Left forelimb (tissue), 1 donor: ENCODE measurements at places on chromosomes 7 and 10.

DNA sequence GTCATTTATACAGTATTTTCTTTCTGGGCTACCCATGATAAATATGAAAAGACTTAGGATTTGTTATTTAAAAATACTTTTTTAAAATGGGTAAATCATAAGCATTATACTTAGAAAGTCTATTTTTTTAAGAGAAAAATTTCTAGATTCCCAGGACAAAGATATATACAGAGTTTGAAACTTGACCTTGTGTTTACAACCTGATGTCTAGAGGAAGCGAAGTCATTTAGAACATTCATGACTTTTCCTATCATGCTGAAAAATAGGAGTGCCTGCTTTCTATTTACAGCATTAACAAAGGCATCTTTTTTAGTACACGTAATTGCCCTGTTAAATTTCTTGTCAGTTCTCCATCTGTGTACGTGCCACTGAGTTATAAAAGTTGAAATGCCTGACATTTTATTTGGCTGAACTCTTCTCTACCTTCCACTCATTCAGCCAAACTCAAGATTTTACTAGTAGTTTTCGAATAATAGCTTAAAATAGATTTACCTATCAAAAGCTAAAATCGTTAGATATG, 23.0 kb downstream of the GNAT3 start:
- no peak for DNase-seq

- DNase-seq: no peak
These were observed 80.5 kb upstream of the KMT2E start for GRCh38 chr7:104933521-104933988.

GRCh38 chr7:141648276-141649114, 53.5 kb downstream of the DENND11 start:
- no peak for DNase-seq

GRCh38 chr7:148500978-148501377, 89.6 kb upstream of the C7orf33 start:
- no peak for DNase-seq

GRCh38 chr7:86222806-86223205, 420.9 kb upstream of the GRM3 start:
- no peak for DNase-seq

- DNase-seq: no peak
These were observed 39.2 kb downstream of the ENO4 start for GRCh38 chr10:116888380-116889055.

GRCh38 chr10:5557799-5558771, 33.3 kb downstream of the CALML3 start:
- peak; percentile 46 for DNase-seq

DNA sequence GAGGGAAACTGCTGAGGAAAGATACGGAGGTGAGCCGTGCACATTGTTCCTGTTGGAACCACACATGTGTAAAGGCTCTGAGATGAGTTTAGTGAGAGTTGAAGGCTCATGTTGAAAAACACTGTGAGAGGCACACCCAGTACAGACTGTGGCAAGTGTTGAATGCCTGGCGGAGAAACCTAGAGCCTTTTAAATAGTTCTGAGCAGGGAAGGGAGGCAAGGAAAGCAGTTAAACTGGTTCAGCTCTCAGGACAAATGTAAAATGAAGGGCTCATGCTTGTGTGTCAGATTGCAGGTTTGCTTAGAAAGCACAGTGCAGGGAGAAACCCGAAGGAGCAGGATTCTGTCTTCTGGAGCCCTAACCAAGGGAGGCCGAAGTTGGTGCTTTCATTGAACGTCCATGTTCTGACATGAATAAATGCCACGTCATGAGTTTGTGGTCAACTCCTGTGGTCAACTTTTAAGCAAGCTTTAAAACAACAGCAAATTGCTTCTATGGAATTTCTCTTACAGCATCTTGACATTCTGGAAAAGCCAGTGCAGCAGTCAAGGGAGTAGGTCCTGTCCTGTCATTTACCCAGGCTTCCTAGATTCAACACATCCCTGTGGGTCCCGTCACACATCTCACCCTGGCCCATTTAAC, 650.9 kb upstream of the GALNT17 start:
- no peak for DNase-seq

DNA sequence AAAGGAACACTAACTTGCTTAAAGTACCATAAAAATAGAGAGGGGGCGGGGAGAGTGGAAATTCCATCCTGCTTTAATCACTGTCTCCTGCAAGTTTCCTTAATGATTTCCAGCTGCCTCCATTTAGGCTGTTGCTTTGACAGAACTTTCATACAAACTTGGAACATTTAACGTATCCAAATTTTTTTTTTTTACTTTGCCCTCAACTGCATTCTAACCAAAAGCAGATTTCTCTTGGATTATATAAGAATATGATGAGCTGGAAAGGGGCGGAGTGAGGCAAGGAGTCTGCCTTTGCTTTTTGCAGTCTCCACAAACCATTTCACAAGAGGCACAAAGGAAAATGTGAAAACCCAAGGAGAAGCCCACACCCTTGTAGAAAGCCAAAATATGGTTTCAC, 46.6 kb upstream of the COL1A2 start:
- no peak for DNase-seq

- peak; percentile 76 for DNase-seq
These were observed 4.3 kb upstream of the KCNMA1 start for GRCh38 chr10:77641788-77642397.

DNA sequence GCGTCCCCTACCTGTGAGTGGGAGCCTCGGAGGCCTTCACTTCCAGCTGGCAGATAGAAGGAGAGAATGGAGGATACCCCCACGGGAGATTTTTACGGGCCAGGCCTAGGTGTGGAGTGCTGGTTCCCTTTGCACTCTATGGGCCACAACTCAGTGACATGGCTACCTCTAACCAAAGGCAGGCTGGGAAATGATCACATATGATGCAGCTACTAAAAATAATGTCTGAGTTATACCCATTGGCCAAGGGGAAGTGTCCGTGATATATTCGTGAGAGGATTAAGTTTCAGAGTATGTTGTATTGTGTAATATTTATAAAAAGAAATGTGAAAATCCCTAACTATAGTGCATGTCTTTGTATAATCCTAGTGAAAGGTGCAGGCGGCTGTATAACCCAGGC, 13.5 kb upstream of the HIPK2 start:
- no peak for DNase-seq

GRCh38 chr10:113982769-113983168, 60.9 kb upstream of the ADRB1 start:
- no peak for DNase-seq

- DNase-seq: no peak
These were observed 9.4 kb downstream of the FASTK start for GRCh38 chr7:151071032-151071866.

DNA sequence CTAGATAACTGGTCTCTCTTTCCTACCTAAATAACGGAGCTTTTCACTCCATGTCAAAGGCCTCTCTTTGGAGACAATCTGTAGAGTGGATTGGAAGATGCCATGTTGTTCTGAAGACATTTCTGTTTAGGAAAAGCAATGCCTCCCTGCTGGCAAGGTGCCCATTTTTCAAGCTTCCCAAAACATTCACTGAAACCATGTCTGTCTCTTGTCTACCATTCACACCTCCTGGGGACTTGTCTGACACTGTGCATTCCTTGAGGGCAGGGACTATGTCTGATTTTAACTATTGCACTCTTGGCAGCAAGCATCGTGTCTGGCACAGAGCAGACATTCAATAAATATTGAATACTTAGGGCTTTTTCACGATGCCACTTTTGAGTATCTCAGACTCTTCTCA, 528.9 kb upstream of the NRP1 start:
- no peak for DNase-seq

- no peak for DNase-seq
These were observed 103.0 kb upstream of the PCGF5 start for GRCh38 chr10:91117505-91117904.

DNA sequence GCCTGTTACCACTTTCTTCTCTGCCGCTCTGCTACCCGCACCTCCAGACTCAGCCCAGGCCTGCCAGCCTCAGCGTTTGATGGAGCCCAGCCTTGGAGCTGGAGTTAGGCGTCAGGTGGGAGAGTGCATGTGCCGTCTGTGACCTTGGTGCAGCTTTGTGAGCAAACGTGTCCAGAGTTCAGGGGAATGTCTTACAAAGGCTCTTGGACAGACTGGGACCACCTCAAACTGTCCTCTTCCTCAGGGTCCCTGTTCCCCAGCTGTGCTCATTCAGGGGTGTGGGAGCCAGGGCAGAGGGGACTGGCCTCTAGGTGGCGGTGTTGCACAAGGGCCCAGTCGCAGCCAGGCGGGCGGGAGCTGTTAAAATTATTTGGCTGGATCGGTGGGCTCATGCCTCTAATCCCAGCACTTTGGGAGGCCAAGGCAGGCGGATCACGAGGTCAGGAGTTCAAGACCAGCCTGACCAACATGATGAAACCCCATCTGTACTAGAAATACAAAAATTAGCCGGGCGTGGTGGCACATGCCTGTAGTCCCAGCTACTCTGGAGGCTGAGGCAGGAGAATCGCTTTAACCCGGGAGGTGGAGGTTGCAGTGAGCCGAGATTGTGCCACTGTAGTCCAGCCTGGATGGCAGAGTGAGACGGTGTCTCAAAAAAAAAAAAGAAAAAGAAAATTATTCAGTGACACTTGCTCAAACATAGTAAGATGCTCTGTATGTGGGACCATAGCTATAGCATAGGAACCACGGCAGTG, 89.2 kb downstream of the ADCY1 start:
- DNase-seq: no peak

- no peak for DNase-seq
These were observed 267.0 kb downstream of the PLXNA4 start for GRCh38 chr7:132309102-132309805.

- DNase-seq: no peak
These were observed 13.0 kb upstream of the DHTKD1 start for GRCh38 chr10:12055732-12056131.

DNA sequence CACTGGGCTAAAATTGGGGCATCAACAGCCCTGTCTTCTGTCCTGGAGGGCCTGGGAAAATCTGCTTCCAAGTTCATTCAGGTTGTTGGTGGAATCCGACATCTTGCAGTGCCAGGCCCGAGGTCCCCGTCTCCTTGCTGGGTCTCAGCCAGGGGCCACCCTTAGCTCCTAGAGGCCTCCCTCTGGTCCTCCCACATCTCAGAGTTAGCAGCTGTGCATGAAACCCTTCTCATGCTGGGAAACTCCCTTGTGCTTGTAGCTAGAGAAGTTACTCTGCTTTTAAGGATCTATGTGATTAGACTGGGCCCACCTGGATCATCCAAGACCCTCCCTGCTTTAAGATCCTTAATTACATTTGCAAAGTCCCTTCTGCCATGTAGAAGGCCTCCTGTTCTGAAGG, 15.3 kb downstream of the HIP1 start:
- DNase-seq: no peak

- no peak for DNase-seq
These were observed 81.6 kb upstream of the SAMD8 start for GRCh38 chr10:75029857-75030256.

DNA sequence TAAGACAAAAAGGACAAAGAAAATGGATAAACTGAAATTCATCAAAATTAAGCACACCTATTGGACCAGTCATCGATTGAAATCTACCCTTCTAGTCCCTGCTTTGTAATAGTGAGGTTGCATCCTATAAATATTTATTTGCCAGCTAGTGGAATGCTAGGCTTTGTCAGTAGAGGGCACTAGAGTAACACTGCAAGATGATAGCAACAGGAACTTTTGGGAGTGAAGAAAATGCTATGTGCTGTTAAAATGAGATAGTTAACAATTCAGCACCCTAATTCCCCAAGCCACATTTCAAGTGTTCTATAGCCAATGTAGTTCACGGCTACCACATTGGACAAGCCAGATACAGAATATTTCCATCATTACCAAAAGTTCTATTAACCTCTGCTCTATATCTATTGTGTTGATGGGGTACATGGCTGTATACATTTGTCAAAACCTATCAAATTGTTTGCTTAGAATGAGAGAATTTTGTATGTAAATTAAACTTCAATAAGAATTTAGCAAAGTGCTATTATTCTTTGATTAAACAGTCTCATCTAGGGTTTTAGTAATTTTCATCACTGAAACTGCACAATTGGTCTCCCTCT, 69.8 kb downstream of the LSMEM1 start:
- no peak for DNase-seq

GRCh38 chr7:122802301-122802751, 83.9 kb downstream of the CADPS2 start:
- no peak for DNase-seq

- DNase-seq: no peak
These were observed 6.5 kb downstream of the ZSWIM8 start for GRCh38 chr10:73791871-73792400.

GRCh38 chr7:18499407-18500177, 4.0 kb downstream of the HDAC9 start:
- DNase-seq: no peak

- DNase-seq: peak; percentile 42
These were observed 61.1 kb downstream of the MKI67 start for GRCh38 chr10:128064970-128065580.

DNA sequence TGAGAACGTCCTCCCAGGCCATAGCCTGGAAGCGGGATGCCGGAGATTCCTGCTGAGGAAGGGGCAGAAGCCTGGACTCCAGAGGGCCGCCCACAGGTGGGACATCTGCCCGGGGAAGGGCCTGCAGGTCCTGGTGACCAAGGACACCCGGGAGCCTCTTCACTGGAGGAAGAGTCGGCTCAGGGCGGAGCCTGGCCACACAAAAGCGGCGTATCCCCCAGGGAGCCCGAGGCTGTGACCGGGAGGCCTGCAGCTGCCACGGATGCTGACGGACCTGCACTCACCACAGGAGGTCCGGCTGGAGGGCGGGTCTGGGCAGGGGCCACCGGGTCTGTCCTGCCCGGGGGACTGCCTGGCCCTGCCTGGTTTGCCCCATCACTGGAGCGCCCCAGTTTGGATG, 15.5 kb upstream of the ADGRA1 start:
- DNase-seq: no peak

DNA sequence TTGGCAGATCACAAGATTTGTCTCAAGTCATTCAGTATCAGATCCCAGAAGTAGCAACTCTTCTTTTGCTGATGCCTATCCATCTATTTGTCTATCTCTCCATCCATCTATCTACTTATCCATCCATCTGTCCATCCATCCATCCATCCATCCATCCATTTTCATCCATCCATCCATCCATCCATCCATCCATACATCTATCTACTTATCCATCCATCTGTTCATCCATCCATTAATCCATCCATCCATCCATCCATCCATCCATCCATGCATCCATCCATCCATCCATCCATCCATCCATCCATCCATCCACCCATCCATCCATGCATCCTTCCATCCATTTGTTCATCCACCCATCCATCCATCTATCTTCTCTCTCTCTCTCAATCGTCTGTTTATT, 142.7 kb downstream of the PFKFB3 start:
- no peak for DNase-seq

DNA sequence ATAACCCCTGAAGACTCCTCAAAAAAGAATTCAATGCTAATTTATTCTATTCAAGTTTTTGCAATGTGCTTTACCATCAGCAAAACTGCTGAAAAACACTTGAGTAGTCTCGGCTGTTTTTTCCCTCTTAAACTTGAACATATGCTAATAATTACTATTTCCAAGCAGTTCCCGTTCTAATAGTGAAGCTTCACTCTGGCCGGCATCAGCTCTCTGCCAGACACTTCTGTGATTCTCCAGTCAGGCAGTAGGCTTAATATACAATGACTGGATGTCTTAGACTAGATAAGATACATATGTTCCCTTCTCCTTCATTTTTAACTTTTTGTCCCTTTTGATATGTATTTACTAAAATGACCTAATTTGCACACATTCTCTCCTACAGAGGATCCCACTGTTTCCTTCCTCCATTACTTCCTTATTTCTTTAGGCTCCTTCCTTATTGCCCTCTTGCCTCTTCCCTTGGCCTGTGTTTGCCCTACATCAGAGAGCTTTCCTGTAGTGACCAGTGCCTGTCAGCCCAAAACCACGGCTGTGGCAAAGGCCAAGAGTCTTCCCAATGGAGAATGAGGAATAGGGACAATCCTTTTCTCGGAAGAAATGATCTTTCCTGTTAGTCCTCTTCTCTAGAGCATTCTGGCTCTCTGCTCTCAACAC, 23.5 kb downstream of the HEPACAM2 start:
- no peak for DNase-seq
